Pulmonary artery endothelial cell (primary cell): ENCODE measurements at places on chromosomes 11 and 22. TPM values are rescaled to one million over a fixed set of nuclear protein-coding genes. Genes with fewer than 3 reads are reported as not detected.

SMTNL1 gene
- total RNA-seq = not detected in 2 replicates

OR2AG1 gene
- total RNA-seq = under 0.01 TPM in 1 of 2 replicates, not detected in the other

VPREB1 gene
- total RNA-seq = not detected in 2 replicates

DNA sequence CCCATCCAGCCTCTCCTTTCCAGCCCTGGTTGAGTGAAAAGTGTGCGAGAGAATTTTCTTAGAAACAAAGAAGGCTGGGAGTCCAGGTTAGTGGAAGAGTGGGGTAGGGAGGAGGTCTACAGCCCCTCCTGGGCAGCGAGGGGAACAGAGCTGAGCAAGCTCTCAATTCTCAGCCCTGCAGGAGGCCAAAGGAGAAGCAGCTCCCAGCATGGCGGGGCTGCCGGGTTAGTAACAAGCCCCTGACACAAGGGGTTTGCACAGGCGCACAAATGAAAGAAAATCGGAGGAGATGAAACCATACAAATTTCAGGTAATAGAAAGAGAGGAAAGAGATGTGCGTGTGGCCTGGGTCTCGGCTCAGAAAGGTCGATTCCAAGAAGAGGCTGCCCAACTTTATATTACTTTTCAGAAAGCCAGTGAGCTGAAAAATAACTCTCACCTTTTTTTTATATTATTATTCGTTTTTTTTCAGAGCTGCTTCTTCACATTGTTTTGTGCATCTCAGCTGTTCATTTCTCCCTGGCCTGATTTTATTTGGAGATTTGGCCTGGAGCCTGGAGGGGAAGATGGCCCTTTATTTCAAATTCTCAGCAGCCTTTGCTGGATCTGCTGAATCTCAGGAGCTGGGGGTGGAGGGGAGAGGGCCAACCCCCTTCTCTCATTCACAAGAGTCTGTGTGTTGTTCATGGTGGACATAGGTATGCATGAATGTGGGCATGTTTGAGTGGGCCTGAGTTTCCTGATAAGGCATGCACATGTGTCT, 583.2 kb downstream of the BUD13 start:
- DNase-seq = no peak

- no peak for DNase-seq
Measured at GRCh38 chr11:132846075-132846474, 686.2 kb downstream of the OPCML start.

DNA sequence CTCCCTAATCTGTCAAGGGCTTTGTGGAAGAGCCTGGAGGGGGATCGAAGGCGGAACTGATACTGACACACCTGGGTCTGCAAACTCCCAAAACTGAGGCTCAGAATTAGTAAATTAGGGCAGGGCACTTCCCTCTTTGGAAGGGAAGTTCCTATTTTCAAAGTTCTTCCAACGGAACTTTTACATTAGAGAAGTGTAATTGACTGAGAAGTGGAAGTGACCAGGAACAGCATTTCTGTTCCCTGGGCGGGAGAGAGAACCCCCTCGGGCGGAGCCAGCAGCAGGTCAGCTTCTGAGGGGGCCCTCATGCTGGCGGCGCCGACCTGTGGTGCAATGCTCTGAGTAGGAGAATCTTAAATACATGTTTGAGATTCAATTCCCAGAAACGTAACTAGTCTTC, 1.1 kb upstream of the CBL start:
- DNase-seq = no peak

- no peak for DNase-seq
Measured at GRCh38 chr22:36946421-36947158, 33.2 kb downstream of the CSF2RB start.

DNA sequence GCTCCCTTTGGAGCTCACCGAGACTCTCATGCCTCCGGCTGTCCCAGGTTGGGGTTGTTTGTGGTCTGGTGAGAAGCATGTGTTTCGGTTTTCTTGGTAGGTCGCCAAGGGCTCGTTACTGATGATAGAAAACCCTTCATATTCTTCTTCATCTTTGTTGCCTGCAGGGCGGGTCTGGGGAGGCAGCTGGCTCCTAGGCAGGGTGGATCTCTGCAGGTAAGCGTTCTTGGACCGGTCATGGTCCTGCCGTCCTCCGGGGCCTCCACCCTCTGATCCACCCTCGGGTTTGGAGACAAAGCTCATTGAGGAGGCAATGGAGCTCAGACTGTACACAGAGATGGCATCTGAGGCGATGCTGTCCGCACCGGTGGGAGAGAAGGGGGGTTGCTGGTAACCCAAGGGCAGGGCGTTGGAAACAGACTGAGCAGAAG, 64.3 kb upstream of the PITPNB start:
- DNase-seq = no peak
